ENCODE measurements at places on chromosomes 3 and 15. TPM values are rescaled to one million over a fixed set of nuclear protein-coding genes. Genes with fewer than 3 reads are reported as not detected.

The OIP5 gene
- 13.6 TPM for total RNA-seq

The ADPRH gene
- 2.9 TPM for total RNA-seq

The PDZRN3 gene
- total RNA-seq, result not detected

The VIPR1 gene
- 0.58 TPM for total RNA-seq

The CA12 gene
- total RNA-seq, result 158 TPM

The GXYLT2 gene
- total RNA-seq, result 1.9 TPM

The KCNMB3 gene
- total RNA-seq, result 0.99 TPM

The DNAH12 gene
- 0.19 TPM for total RNA-seq

The IL17RC gene
- 12.9 TPM for total RNA-seq

The GOLGA8J gene
- total RNA-seq, result not detected

The MRAS gene
- total RNA-seq, result 9.3 TPM

The FAM107A gene
- not detected for total RNA-seq

The HIGD2B gene
- not detected for total RNA-seq

The FAN1 gene
- total RNA-seq, result 12.5 TPM

The CMTM8 gene
- 10.5 TPM for total RNA-seq

The GNB4 gene
- total RNA-seq, result 8.7 TPM

The RAB11A gene
- 353 TPM for total RNA-seq

The SCAANT1 gene
- total RNA-seq, result not detected

The SLC25A38 gene
- total RNA-seq, result 45.5 TPM

The INTS14 gene
- 43.6 TPM for total RNA-seq

The TTC23 gene
- 11.0 TPM for total RNA-seq

The GRAMD2A gene
- total RNA-seq, result not detected

The EOMES gene
- 2.1 TPM for total RNA-seq

The GOLGA6L7 gene
- total RNA-seq, result not detected

The ARPP21 gene
- not detected for total RNA-seq

The SI gene
- not detected for total RNA-seq

The P2RY1 gene
- total RNA-seq, result 0.36 TPM

The GNAT1 gene
- not detected for total RNA-seq

The PAK6 gene
- 0.19 TPM for total RNA-seq

The GAP43 gene
- total RNA-seq, result not detected

The PPP2R3A gene
- 2.7 TPM for total RNA-seq

The GATM gene
- total RNA-seq, result 2.1 TPM

The MGLL gene
- 62.9 TPM for total RNA-seq

The PPP1R14D gene
- total RNA-seq, result 0.32 TPM

The MESP1 gene
- 7.2 TPM for total RNA-seq

The TM4SF18 gene
- total RNA-seq, result 45.0 TPM

The LRRIQ4 gene
- not detected for total RNA-seq

The EPHA3 gene
- not detected for total RNA-seq

The HRH1 gene
- total RNA-seq, result 9.7 TPM

The MUC4 gene
- total RNA-seq, result not detected

Data from A549 treated with CpdA at 1 μM for 4 hours (cell line).